Stimulated activated CD8-positive, alpha-beta memory T cell treated with anti-CD3 and anti-CD28 coated beads, Interleukin-2, amount 100 ng/mL, for 1 hour (primary cell): ENCODE measurements at places on chromosomes 2 and 18.

- no peak for DNase-seq
Measured at GRCh38 chr18:55593888-55594287, 5.9 kb upstream of the TCF4 start.

DNA sequence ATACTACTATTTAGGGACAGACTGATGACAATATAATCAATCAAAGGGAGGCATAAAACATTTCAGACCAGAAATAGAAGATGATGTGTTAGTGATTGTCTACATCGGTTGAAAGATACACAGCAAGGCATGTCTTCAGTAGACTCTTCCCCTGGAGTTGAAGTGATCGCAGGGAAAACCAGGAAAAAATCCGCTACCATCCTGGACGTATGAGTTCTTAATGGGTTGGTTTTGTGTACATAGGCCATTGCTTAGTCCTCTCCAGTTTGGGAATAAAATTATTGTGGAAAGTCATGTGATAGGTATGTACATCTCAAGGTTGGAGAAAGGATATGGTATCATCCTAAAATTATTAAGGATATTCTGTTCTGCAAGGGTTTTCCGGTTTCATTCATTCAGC, 4.3 kb downstream of the APCDD1 start:
- no peak for DNase-seq

- DNase-seq = no peak
Measured at GRCh38 chr2:240351826-240352426, 83.5 kb upstream of the GPC1 start.

GRCh38 chr2:10716581-10716980, 4.8 kb upstream of the ATP6V1C2 start:
- no peak for DNase-seq

DNA sequence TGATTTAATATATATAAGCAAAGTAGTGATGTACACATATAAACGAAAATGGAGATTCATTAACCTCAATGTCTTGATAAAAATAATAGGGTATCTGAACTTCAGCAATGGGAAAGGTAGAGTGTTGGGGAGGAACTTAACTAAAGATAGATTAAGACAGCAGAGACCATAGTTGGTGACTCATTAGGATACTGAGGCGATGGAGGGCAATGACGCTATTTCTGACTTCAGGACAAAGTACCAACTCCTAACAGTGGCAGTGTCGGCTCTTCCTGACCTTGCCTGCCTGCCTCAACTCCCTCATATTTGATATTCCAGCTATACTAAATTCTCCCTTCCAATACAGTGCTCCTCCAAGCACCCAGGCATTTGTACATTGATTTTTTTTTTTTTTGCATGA, 98.6 kb downstream of the CDH2 start:
- DNase-seq = no peak

- no peak for DNase-seq
Measured at GRCh38 chr2:71347517-71347916, 15.9 kb downstream of the ZNF638 start.

DNA sequence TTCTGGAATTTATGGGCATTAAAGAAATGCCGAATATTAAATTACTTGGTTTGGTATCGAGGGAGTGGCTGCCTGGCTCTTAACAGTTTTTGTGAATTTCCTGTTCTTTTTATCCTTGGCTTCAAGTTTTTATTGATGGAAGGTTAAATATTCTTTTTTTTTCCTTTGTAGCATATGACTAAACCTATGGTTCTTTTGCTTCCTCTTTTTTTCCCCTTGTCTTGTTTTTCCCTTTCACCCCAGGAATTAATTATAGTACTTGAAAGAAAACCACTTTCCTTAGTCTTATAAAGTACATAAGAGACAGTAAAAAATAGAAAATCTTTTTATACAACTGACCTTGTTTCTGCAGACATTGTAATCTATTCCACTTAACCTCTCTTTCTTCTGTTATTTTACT, 42.4 kb downstream of the MGAT5 start:
- no peak for DNase-seq

DNA sequence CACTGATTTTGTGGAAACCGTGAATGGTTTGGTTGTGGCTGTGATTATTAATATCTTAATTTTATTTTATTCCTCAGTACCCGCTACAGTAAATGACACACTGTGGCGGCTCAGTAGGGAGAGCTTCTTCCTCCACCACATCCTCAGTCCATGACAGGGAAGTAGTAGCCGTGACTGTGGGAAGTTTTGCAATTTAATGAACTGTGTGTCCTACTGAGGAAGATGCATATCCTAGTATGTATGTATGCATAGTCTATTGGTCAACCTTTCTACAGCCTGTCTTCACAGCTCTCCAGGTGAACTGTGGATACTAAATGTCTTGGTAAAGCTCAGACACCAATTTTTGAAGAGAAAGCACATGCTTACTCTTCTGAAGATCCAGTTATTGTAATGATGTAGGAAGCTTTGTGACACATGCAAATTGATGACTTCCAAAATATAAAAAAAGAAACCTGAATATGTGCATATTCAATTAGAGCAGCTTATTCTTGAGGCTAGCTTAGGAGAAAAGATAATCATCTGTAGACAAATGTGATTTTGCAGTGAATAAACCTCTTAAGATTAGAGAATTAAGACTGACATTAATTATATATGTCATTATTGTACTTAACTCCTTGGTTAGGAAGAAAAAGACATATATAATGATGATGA, 384.3 kb upstream of the CNTNAP5 start:
- DNase-seq = no peak

DNA sequence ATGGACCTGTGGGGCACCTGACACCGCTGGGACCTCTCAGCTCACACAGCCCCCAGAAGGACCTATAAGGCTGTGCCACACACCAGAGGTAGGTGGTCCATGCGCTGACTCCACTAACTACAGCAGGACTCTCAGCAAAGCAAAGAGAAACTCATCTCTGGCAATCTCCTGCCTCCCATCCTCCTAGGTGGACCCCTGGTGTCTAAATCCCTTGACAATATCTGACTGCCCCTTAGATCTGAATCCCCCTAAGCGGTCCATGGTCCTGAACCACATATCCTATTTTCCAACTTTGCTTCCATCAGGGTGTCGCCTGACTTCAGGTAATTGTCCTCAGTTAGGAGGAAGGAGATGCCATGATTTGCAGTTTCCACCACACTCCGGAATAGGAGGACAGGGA, 282.6 kb downstream of the MYT1L start:
- no peak for DNase-seq

GRCh38 chr2:10900216-10901109, 11.3 kb upstream of the KCNF1 start:
- DNase-seq = no peak

GRCh38 chr2:135022952-135023880, 24.0 kb downstream of the MAP3K19 start:
- no peak for DNase-seq

GRCh38 chr18:58097121-58097906, 53.3 kb downstream of the NEDD4L start:
- DNase-seq = no peak

DNA sequence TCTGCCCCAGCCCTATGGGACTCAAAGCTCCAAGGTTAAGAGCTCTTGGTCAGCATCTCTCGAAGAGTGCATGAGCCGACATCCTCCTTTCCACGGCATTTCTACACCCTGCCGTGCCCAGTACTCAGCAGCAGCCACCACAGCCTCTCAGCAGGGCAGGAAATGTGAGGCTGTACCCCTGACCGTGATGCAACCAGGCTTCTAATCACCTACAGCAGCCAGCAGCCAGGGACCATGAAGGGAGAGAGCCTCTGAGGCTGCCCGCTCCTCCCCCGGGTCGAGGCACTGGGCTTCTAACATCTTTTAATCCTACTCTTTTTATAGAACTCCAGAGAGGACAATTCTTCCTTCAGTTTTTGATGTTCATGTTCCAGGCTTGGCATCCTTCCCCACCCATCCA, 6.5 kb downstream of the CYS1 start:
- no peak for DNase-seq

- no peak for DNase-seq
Measured at GRCh38 chr2:76149846-76150245, 439.1 kb upstream of the GCFC2 start.

DNA sequence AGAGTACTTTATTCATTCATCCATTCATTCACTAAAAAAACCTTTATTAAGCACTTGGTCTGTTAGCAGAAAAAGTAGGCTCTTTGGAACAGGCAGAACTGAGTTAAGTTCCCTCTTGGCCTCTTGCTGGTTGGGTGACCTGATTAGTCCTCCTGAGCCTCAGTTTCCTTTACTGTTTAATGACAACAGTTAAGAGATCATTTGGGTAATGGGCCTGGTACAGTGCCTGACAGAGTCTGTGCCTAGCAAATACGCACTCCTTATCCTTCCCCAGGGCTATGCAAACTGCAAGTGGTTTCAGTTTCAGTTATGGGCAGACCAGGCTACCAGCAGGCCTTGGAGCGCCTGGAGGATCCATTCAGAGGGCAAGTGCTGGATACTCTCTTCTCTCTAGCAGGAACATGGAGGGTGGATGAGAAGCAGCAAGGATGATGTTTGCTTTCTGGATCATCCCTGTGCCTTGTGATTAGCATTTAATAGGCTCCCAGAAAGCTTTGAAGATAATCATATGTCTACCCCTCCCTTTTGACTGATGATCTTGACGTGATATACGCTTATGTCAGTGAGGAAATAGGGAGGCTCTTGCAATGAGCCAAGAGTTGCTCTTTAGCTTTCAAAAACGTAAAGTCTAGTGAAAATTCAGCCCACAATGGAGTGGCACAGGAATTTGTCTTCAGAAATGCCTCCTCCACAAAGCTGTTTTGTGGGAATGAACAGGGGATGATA, 12.4 kb upstream of the TAF1B start:
- no peak for DNase-seq

DNA sequence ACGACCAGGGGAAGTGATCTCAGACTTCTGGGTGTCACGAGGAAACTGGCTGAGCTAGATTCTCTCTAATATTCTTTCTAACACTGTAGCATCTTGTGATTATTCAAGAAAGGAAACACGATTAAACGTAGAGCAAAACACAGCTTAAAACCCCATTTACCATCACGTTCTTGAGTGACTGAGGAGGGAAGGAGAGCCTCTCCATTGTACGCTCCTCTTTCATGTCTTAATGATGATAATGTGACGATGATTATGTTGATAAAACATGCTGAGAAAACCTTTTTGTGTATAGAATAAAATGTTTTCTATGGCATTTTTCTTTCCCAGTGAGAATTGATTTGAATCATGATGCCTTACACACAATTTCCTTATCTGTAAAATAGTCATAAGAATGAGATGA, 705.6 kb upstream of the ID2 start:
- DNase-seq = no peak

DNA sequence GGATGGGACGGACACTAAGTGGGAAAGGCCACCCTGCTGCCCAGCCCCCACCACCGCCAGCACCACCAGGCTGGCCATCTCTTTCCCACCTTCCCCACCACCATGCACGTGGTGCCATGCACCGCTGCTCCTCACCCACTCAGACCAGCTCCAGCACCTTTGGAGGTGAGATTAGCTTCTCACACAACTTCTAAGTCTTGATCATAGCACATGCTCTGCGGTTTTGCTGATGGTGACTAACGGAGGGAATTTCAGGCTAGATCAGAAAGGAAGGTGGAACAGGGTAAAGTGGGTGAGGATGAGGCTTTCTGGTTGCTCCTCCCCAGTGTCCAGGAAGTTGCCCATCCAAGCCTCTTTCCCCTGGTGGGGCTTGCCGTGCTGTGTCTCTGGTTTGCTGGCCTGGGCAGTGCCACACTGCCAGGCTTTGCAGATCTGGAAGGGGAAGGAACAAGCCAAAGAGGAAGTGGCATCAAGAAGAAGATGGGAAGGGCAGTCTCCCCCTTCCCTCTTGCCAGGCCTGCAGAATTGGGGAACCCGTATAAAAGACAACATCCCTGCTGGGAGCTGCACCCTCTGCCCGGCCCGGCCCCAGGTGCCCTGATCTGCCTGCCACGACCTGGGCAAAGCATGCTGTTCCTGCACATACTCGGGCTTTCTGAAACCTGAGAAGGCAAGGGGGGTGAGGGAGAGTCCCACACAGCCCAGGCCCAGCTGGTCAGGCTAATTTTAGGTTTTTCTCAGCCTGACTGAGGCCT, 44.3 kb upstream of the CAB39 start:
- DNase-seq = no peak
